ENCODE measurements at places on chromosomes 7 and 10. TPM values are rescaled to one million over a fixed set of nuclear protein-coding genes. Genes with fewer than 3 reads are reported as not detected.

Gene MINPP1
- total RNA-seq = 32.1 TPM

Gene EBF3
- 2.8 TPM for total RNA-seq

Gene HYAL4
- 1.2 TPM for total RNA-seq

Gene MSMB
- total RNA-seq = 2.9 TPM

Gene PTPN20
- total RNA-seq = not detected

Gene DUSP5
- 60.3 TPM for total RNA-seq

Gene SPACDR
- 1.3 TPM for total RNA-seq

Gene FAM131B
- total RNA-seq = 5.4 TPM

Gene CLDN4
- total RNA-seq = 9.7 TPM

Gene ANXA8L1
- total RNA-seq = not detected

Gene NUDCD3
- total RNA-seq = 73.8 TPM

Gene CALCR
- 17.1 TPM for total RNA-seq

Gene ACSL5
- total RNA-seq = not detected

Gene NKX1-2
- total RNA-seq = 2.3 TPM

Gene TNS3
- total RNA-seq = 27.4 TPM

Gene CADPS2
- total RNA-seq = 11.7 TPM

Gene HTRA1
- total RNA-seq = 2.2 TPM

Gene CRHR2
- not detected for total RNA-seq

Gene SERPINE1
- total RNA-seq = 0.89 TPM

Gene RBM48
- 11.4 TPM for total RNA-seq

Gene PON1
- 0.48 TPM for total RNA-seq

Gene ANKRD61
- total RNA-seq = not detected

Gene TMEM26
- not detected for total RNA-seq

Gene MKI67
- 74.8 TPM for total RNA-seq

Gene TUBB8
- total RNA-seq = 2.1 TPM

Gene RPEL1
- total RNA-seq = not detected

Gene GPR141
- total RNA-seq = 1.9 TPM

Gene FAM25A
- not detected for total RNA-seq

Gene IRF5
- 0.53 TPM for total RNA-seq

Gene SPDYE2
- not detected for total RNA-seq

Gene LBX1
- not detected for total RNA-seq

Gene CYP51A1
- total RNA-seq = 116 TPM

Gene IDI2
- not detected for total RNA-seq

Measured in endodermal cell (in vitro differentiated cells).